ENCODE measurements at places on chromosomes 6 and 20.

GRCh38 chr6:4885341-4885933 lies 109.2 kb downstream of the CDYL start:
- DNase-seq, result no peak

- DNase-seq, result no peak
These were observed 328.1 kb upstream of the ARID1B start for GRCh38 chr6:156449128-156449527.

GRCh38 chr6:43716099-43716498 lies 28.5 kb upstream of the MRPS18A start:
- DNase-seq, result no peak

- DNase-seq, result no peak
These were observed 90.0 kb downstream of the IPCEF1 start for GRCh38 chr6:154266560-154267099.

DNA sequence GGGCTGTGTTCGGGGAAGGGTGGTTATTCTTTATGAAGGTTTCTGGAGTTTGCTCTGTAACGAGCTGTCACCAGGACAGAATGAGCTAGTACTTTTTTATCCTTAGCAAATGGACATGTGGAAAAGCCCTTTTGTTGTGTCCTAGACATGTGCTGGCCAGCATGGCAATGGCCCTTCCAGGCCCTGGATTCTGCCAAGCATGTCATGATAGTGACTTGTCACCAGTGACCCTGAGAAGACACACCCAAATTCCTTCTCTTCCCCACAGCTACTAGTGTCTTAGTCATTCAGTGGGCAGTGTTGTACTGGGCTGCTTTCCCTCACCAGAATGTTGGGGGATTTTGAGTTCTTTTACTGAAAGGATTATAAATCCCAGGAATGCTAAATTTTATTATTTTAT lies 74.0 kb upstream of the XRN2 start:
- DNase-seq, result no peak

DNA sequence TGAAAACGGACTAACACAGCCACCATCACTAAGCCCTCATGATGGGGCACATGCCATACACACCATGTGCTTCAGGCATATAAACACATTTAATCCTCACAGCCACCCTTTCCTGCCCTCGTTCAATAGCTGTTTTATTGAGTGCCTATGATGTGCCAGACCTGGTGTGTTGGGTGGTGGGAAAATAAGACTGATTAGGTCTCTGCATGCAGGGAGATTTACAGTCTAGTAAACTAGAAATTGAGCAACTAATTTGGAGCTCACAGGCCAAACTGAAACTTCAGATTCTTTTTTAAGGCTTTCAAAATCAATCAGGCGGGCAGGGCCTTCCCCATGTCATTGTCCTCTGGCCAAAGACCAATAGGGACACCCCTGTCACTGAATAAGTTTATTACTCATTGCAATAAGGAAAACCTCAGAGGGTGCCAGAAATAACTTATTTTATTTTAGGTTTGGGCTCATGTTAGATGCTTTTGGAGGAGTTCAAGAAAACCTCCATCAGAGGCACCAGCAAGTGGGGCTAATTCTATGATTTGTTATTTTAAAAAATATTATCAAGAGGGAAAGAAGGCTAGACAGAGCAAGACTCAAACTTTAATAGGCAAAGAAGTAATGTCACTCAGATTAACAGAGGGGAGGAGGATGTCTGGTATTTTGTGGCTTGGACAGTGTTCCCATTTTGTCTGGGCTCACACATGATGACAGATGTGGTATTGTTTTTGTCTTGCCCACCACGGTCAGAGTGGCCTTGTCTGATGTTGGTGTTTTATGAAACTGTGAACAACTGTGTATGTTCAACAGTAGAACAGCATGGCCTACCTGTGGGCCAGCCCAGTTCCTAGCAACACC lies 12.0 kb downstream of the ZFP64 start:
- no peak for DNase-seq

DNA sequence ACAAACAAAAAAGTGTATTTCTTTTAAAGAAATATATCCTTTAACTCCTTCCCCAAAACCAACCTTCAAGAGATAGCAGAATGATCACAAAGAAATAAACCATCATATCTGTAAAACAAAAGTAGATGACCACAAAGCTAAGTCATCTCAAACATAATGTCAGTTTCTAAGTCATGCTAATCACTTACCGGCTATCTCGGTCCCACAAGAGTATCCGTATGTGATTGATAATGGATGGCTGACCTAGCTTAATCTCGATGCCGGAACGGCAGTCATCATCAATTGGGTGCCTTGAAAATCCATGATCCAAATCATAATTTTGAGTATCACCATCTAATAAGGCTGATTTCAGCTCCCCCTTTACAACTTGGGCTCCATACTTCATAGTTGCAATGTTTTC lies 59.7 kb downstream of the BTBD9 start:
- DNase-seq, result no peak

GRCh38 chr6:52725143-52725534 lies 38.1 kb downstream of the GSTA2 start:
- DNase-seq, result no peak

Data from NCI-H526 (cell line).